Activated CD4-positive, alpha-beta T cell treated with anti-CD3 and anti-CD28 coated beads, Interleukin-2, amount 50 U/mL, for 4 hours (primary cell): ENCODE measurements at places on chromosomes 11 and 22.

GRCh38 chr11:10505278-10506007 lies 35.5 kb downstream of the RNF141 start:
- no peak for DNase-seq

GRCh38 chr11:31798057-31798553 lies 13.0 kb downstream of the PAX6 start:
- DNase-seq: no peak

DNA sequence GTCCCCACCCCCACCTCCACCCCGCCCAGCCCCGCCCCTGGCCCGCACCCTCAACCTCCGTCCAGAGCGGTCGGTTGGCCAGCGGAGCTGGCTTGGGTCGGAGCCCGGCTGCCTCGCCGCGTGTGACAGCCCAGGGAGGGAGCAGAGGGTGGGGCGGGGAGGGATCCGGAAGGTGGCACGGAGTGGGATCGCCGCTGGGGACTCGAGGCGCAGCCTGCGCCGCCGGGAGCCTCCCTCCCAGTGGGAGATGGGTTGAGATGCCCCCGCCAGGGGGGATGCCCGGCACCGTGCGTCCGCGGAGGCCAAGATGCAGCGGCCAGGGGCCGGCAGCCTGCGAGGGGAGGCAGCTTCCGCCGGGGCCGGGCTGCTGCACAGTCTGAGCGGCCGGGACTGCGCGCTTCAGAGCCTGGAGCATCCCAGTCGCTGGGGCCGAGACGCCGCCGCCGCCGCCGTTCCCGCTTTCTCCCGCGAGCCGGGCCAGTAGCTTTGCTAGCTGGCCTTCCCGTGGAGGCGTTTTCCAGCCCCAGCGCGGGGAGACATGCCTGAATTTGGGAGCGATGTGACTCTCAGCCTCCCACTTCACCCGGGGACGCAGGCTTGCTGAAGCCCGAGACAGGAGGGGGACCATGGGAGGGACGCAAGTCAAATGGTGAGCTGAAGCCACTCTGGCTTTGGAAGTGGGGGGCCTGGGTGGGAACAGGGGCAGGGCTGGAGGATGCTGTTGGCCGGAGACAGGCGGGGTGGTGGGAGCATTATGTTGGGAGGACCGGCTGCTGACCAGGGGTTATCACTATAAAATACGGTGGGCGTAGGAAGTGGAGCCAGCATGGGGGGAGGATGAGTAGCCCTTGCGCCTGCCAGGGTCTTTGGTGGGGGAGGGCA lies 40.2 kb downstream of the DIXDC1 start:
- no peak for DNase-seq

GRCh38 chr11:35487532-35488078 lies 37.8 kb downstream of the PAMR1 start:
- no peak for DNase-seq
